ENCODE measurements at places on chromosomes 1 and 21.

DNA sequence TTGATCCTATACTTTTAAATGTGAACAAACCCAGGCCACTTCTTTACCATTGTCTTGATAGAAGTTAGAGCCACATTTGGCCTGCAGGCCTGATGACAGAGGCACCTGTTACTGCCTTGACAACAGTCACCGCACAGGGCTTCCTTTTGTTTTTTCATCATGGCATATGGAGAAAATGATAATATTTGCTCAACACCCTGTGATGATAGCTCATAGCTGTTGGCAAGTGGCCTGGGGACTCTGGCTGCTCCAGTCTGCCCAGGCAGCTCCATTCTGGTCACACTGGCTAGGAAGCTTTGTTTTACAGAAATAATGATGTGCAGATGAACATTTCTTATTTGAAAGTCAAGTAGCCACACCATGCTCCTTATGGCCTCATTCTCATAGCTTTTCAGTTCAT lies 89.6 kb upstream of the GPR88 start:
- DNase-seq, result no peak

GRCh38 chr1:85480566-85480965 lies 15.6 kb upstream of the DDAH1 start:
- DNase-seq, result no peak

DNA sequence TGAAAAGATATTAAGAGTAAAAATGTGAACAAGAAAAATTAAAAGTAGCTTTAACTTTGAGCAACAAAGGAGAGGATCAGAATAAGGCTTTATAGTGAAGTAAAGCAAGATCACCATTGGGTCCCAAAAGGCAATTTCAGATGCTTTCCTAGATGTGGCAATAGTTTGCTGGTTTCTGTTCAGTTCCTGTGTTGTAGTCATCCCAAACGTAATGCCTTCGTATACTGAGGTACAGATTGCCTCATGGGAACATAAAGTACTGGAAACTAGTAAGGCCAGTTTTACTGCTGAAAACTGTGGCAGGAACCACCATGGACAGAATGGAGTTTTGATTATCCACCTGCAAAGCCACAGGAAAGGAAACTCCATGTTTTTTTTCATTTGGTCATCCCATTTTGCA lies 283.5 kb upstream of the SGIP1 start:
- no peak for DNase-seq

DNA sequence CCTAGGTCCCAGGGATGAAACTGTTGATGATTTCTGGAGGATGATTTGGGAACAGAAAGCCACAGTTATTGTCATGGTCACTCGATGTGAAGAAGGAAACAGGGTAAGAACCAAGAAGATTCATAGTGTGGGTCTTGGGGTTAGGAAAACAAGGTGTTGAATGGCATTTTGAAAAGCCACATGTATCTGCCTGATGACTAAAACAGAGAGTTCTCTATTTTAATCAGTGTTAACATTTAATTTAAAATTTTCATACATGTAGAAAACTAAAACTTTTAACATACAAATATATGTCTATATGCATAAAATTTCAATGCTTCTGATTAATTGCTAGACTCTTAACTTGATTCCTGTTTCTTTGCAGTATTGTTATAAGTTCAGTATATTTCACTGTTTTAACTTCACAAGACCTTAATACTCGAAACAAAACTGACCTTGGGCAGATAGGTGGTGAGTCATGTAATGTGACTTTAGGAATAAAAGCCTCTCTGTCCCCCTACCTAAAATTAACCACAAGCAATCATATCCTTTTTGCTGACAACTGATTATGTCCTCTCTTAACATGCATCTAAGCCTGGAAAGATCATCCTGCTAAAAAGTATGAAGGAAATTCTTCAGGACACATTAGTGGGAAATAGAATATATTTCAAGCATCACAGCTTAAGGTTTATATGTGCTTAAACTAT lies 95.6 kb downstream of the PTPRC start:
- no peak for DNase-seq

- no peak for DNase-seq
Observed at GRCh38 chr1:222372221-222372620, 175.7 kb downstream of the HHIPL2 start.

DNA sequence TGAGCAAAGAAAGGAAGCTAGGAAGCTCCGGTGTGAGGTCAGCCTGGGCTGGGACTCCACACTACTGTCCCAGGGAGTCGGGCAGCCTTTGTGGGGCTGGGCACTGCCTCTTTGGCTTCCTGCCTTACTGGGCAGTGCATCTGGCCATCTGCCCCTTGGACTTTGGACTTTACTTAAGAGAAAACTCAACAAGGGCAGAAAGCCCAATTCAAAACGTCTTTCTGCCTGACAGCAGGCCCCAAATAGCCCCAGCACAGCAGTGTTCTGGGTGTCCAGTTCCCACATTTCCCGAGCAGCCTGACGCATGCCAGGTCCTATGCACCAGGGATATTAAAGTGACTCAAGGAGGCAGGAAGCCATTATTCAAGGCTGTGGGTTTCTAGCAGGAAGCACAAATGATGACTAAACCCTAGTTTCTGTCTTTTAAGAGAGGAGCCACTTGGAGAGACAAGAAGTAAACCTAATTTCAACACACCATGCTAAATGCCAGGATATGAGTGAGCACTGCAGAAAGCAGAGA lies 37.9 kb upstream of the EDEM3 start:
- no peak for DNase-seq

GRCh38 chr21:42580793-42581321 lies 67.2 kb downstream of the SLC37A1 start:
- DNase-seq, result no peak

GRCh38 chr1:179661018-179661417 lies 69.4 kb downstream of the TDRD5 start:
- DNase-seq, result no peak

DNA sequence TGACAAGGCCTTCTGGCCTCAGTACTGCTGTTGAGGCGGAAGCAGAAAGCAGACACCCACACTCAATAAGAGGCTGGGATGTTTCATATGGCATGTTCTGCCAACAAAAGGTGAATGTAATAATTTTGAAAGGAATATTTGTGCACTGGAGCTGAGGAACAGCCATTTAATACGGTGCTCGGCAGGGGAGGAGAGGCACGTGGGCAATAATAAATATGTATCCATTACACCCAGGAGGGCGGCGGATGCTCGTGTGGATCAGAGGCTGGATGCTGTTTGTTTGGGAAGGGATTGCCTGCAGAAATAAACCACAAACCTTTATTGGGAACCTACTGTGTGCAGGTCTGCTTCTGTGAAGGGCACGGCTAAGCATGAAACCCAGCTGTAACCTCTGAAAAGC lies 92.0 kb downstream of the VWA5B1 start:
- DNase-seq, result no peak

DNA sequence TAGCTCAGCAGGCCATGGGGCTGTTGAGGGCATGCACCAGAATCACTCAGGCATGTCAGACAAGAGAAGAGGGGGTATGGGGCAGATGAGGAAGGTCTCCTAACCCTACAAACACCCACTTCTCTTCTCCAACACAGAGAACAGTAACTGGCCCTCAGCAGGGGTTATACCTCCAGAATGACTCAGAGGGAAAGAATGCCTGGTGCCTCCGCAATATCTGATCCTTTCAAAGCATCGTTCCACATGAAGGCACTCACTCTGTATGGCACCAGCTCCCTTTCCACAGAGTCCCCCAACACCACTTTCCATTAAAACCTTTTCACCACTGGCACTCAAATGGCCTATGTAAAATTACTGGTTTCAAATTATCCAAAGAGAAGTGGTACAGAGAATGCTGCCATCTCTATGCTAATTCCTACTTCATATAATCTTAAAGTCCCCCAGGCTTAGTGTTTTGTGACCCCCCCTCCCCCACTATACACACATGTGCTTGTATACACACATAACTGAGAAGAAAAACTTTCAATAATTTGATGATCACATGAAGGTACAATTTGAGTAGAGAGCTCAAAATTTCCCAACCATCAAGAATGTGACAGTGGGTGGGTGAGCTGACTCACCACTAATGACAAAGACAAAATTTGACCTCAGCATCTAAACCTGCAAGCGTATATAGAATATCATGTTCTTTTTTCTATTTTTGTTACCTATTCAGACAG lies 91.5 kb downstream of the SIPA1L2 start:
- DNase-seq, result no peak

- DNase-seq, result no peak
Observed at GRCh38 chr1:86998727-86999126, 84.3 kb downstream of the HS2ST1 start.
